ENCODE measurements at places on chromosomes 3 and 15.

- DNase-seq = peak; percentile 75
Observed at GRCh38 chr15:85689729-85690128, 105.0 kb downstream of the KLHL25 start.

- no peak for DNase-seq
Observed at GRCh38 chr3:190558316-190558715, 44.4 kb downstream of the IL1RAP start.

GRCh38 chr3:72082186-72082715 is 297.3 kb upstream of the PROK2 start:
- no peak for DNase-seq

DNA sequence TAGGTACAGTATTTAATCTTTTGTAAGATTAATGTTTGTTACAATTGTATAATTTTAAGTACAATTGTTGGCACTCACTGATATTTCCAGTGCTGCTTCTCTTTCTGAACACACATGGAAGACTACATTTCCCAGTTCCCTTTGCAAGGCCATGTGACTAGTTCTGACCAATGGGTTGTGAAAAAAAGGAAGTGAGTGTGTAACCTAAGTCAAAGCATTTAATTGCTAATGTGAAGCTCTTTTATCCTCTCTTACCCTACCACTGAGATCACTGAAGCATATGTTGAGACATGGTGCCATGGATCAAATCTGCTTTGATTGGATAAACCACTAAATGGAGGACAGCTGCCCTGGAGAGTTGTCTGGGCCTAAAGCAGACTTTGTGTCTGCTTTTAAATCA is 83.9 kb upstream of the PLXND1 start:
- no peak for DNase-seq

DNA sequence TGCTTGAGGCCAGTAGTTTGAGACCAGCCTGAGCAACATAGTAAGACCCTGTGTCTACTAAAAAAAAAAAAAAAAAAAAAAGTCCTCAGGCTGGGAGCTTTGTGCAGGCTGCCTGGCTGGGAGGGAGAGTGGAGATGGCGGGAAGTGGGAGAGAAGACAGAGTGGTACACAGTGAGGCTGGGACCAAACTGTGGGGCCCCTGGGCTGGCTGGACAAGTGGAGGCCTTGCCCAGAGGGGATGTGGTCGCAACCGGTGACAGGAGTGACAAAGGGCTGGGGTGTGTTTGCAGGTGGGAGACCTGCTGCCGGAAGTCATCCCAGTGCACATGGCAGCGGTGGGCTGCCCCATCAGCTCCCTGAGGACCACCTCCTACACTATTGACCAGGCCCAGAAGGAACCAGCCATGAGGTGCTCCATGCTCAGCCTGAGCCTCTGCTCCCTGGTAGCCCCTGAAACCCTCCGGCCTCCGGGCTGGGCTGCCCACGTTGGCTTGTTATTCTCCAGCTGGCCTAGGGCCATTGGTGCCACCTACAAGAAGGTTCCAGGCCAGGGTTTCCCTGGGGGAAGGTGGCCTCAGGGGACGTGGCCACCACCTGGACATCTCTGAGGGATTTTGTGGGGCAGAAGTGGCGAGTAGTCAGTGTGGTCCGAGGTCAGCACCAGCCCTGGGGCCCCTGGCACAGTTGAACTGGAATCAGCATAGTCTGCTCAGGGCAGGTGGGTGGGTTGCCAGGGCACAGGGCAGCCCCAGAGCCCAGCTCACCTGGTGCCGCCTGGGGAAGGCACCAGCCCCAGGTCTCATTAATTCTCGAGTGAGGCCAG is 22.7 kb downstream of the ACAA1 start:
- DNase-seq = no peak

Measured in activated T-cell treated with anti-CD3 and anti-CD28 coated beads, Interleukin-2, amount 50 U/mL, for 48 hours (primary cell).